Activated T-cell treated with anti-CD3 and anti-CD28 coated beads for 1 hour (primary cell): ENCODE measurements at places on chromosomes 2 and 18.

GRCh38 chr18:74963820-74964446 is 245.0 kb downstream of the PTGR3 start:
- no peak for DNase-seq

GRCh38 chr2:147057892-147058490 is 786.8 kb upstream of the ACVR2A start:
- DNase-seq: no peak

DNA sequence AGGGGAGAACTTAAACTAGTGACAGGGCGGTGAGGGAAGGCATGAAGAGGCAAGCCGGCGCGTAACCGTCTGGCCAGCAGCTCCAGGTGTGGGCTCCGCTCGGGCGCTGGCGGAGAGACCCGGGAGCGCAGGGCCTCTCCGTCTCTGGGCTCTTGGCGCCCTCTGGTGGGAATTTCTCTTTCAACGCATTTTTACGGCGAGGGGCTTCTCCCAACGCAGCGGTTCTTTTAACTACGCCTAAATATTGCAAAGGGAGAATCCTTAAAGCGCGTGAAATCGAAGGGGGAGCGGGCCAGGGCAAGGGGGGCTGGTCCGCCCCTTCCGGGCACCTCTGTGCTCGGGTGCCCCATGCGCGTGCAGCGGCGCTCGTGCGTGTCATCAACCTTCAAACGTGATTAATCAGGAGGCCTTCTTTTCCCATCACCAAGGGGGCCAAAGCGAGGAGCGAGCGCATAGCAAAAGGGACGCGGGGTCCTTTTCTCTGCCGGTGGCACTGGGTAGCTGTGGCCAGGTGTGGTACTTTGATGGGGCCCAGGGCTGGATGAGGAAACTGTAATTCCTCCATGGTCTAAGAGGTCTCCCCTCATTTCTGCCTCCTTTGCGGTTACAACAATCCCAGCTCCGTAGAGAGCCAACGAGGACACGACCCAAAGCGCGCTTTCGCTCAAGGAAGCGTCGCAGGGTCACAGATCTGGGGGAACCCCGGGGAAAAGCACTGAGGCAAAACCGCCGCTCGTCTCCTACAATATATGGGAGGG is 762 bp upstream of the GAD1 start:
- DNase-seq: peak; percentile 41

DNA sequence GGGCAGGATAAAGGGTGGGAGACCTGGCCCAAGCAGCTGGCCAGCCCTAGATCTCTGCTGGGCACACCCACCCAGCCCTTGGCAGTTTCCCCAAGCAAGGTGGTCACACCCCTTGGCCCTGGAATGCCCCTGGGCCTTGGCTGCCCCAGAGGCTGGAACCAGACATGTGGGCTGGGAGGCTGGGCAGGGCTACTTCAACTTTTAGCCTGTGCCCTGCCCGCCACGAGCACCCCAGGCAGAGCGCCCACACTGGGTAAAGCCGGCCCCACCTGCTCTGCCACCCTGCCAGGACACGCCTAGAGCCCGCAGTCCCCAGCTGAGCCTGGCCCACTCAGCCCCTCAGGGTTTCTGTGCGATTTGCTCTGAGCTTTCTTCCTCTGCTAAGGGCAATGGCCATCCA is 119.7 kb upstream of the SMAD2 start:
- DNase-seq: no peak

DNA sequence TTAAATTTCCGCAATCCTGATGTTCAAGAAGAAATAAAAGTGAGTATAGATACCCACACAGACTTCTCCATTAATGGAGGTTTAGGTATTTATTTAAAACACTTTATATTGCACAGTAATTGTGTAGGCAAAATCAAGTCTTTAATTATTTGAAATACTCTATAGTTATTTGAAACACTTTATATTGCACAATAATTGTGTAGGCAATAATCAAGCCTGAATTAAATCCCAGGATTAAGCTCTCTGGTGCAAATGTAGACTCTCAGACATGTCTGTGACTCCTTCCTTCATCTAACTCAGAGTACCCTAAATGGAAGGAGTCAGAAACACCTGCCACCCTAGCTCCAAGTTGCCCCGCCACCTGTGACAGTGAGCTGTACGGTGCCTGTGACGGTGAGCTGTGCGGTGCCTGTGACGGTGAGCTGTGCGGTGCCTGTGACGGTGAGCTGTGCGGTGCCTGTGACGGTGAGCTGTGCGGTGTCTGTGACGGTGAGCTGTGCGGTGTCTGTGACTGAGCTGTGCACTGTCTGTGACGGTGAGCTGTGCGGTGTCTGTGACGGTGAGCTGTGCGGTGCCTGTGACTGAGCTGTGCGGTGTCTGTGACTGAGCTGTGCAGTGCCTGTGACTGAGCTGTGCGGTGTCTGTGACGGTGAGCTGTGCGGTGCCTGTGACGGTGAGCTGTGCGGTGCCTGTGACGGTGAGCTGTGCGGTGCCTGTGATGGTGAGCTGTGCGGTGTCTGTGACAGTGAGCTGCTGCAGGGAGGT is 11.0 kb downstream of the SLC3A1 start:
- DNase-seq: no peak

DNA sequence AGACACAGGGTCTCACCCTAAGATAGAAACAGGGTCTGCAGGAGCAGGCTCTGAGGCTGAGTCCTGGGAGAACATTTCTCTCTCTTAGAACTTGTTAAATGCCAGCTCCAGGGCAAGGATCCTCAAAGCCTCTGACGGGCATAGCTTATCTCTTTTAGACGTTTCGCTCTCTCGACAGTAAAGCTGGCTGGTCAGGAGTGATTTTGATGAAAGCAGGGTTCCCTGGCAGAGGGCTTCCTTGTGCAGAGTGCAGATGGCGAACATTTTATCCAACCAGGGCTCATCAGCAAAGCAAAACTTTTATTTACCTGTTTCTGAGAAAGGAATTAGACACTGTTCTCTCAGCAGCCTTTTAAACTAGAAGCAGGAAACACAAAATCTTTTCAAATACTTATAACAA is 350.8 kb downstream of the ALK start:
- DNase-seq: no peak

- DNase-seq: no peak
These were observed 11.6 kb upstream of the HNMT start for GRCh38 chr2:137952586-137953129.

GRCh38 chr18:74840492-74841167 is 243.0 kb downstream of the ZNF407 start:
- DNase-seq: no peak

- DNase-seq: no peak
These were observed 87.7 kb upstream of the LRP1B start for GRCh38 chr2:142218471-142218870.

- DNase-seq: no peak
These were observed 64.5 kb upstream of the NPAS2 start for GRCh38 chr2:100755441-100755840.

DNA sequence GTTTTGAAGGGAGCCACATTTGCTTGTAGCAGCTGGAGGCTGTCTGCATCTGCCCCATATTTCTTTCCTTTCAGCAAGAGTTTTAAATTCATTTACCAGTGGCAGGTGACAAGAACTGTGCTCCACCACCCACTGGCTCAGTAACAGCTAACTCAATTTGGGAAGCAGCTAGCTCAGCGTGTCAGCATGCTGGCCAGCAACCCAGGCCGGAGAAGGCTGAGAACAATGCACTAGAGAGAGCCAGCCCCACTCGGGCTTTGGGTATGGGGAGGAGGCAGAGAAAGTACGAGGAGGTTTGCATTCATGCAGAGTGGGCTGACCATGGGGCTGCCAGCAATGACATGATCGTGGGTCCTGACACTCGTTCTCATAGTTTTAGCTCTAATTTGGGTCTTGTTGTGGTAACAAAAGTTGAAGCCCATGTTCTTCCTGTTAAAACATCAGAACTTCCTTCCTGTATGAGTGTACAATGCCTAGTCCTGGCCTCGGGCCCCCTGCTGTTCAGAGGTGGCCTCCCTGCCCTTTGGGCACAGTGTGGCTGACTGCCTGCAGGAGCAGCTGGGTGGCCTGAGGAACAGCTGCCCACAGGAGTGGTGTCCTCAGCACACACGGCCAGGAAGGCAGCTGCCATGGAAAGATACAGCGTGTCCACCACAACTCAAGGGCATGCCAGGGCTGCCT is 23.0 kb downstream of the CDC42EP3 start:
- no peak for DNase-seq

- no peak for DNase-seq
These were observed 8.6 kb upstream of the COBLL1 start for GRCh38 chr2:164850235-164850634.

GRCh38 chr18:76494231-76495005 is 624 bp downstream of the ZNF516 start:
- peak; percentile 6 for DNase-seq

GRCh38 chr18:11322716-11323115 is 173.3 kb upstream of the PIEZO2 start:
- no peak for DNase-seq

- DNase-seq: no peak
These were observed 143.8 kb upstream of the AQP4 start for GRCh38 chr18:27009293-27009692.
